Cerebellar cortex (tissue), 1 donor: ENCODE measurements at places on chromosomes 16 and 17.

DNA sequence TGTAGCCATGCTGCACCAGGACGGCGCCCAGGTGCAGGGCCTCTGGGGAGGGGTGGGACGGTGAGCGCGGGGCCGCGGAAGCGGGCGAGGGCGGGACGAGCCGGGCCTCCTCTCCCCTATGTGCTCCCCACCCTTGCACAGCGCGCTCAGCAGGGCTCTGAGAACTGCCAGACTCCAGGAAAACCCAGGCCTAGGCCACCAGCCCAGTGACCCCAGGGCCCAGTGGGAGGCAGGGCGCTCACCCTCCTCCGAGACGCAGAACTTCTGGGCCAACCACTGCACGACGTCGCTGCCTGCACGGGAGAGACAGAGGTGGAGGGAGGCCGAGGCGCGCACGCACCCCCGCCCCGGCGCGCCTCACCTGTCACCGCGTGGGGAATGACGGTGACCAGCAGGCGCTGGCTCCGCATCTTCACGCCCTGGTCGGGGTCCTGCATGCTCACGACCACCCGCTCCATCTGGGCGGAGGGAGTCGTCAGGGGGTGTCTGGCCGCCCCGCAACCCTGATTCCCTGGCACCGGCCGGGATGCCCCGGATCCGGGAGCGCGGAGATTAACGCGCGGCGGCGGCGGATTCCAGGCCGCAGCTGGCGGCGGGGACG, 603 bp downstream of the RGS11 start:
- DNase-seq = no peak

DNA sequence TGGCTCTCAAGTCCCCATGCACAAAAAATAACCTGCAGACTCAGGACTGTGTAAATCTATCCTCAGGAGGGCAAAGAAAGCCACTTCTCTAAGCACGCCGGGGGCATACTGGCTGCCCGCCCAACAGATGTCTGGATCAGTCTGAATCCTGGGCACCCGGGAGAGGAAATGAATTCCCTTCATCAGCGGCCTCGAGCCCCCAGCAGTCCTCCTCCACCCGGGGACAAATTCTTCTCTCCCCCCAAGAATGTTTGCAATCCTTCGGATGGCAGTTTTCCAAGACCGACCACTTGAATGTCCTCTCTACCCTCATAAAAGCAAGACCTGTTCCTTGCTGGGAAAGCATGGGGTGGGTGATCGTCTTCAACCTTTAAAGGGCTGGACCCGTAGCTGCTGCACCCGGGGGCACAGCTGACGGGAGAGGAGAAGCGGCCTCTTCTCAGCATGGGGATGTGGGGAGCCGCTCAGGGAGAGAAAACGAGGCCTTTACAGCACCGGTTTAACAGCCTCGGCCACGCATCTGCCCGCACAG, 9.4 kb upstream of the MAP2K3 start:
- DNase-seq = no peak

DNA sequence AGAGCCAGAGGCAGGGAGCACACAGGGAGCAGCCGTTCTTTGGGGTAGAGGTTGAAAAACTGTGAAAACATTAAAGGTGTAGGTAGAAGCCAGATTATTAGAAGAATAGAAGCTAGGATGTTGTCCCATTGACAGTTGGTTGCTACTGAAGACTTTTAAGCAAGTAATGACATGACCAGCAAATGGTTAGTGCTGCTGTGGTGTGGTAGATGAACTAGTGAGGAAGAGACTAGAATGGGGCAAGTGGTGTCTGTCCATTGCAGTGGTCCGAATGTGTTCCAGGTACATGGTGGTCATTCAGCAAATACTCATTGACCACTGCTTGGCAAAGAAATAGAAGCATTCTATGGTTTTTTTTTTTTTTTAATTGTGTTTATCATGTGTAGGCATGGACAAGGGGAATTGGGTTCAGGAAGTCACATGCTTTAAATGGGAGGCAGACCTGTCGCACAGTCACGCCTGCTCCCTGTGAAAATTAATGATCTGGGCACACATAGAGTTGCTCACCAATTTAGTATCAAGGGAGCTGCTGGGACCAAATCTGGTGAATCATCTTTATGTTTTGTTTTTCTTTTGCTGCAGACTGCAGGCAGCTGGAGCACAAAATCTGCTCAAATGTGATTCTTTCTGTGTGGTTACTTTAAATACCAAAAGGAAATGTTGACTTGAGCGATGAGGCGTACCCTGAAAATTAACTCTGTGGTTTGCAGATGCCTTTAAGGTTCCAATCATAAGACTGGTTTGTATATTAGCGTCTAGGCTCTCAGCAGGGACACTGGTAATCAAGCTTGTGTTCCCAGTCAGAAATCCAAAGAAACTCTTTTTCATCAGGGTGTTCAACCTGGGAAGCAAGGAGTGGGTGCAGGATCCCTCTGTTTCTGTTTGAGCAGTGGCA, 30.7 kb downstream of the YPEL2 start:
- DNase-seq = no peak

DNA sequence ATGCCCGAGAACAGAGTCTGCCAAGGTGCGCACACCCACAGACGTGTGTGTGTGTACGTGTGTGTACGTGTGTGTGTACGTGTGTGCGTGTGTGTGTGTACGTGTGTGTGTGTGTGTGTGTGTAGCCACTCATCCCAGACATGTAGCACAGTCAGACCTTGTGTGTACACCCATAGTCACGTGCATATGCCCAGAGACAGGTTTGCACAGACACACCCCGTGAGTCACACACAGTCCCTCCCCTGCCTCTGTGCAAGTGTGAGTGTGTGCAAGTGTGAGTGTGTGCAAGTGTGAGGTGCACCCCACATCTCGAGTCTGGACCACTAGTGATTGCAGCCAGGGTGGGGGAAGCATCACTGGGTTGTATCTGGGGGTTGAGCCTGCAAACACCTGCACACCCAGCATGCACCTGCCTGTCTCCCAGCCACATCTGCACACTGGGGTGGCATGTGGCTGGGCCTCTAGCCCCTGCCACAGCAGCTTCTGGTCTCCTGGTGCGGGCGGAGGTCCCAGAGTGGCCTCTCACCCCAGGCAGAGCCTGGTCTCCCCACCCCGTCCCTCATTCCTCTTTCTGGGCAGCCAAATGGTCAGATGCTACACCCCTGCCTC, 23.6 kb downstream of the BAHCC1 start:
- no peak for DNase-seq

DNA sequence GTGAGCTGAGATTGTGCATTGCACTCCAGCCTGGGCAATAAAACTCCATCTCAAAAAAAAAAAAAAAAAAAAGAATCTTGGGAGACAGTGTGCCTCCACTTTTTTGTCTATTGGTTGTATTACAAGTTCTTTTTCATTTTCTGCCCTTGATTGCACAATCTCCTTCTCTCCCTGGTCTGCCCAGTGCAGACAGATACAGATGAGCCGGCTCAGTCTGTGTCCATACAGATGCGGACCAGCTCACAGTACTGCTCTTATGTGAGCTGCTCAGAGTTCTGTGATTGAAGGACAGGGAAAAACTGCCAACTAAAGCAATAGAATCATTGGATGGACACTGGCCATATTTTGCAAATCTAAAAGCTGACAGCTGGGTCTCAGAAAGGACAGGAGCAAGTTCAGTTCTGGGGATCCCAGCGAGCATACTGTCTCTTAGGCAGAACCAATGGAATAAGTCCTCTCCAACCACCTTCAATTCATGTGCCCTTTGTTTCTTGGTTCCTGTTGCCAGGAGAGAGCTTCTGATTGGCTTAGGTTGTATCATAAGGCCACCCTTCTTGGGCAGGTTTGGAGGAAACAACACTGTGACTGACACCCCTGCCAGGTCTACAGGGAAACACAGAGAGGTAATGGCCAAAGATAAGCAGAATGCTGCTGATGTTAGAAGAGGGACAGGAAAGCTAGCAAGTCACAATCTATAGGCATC, 495.6 kb upstream of the HSBP1 start:
- DNase-seq = no peak

DNA sequence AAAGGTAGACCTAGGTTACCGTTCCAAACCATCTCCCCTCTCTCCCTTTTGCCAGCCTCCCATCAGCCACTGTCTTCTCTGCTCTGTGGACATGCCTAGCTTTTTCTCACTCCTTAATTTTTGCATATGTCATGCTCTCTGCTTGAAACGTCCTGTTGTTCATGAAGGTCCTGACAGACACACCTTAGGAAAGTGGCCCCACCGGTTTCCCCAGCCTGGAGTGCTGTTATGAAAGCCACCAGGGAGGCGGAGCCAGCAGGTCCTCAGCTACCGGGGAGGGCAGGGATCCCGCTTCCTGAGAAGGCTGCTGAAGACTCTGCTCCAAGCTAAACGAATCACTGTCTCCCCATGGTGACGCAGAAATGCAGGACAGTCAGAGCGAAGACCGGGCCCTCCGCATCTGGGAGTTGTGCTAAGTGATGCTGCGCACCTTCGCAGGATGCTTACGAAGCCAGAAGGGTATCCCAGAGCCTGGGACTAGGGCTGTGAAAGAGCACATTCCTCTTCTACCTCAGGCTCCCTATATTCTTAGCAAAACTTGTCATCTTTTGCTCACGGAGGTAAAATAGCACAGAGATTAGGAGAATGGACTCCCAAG, 2.3 kb upstream of the SLC16A11 start:
- peak; percentile 83 for DNase-seq

DNA sequence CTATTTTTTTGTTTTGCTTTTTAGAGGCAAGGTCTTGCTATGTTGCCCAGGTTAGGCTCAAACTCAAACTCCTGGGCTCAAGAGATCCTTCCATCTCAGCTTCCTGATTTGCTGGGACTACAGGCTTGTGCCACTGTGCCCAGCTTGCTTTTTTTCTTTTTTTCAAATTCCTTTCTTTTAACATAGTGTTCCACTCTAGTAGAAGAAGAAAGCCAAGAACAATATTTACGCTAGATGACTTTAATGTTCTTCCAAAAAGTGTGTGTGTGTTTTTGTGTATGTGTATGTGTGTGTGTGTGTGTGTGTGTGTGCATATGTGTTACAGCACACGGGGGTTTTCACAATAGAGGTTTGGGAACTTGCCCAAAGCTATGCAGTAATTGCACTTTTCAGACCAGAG, 10.7 kb upstream of the UMOD start:
- DNase-seq = no peak

- no peak for DNase-seq
Measured at GRCh38 chr17:1003972-1004768, 7.2 kb downstream of the TIMM22 start.

GRCh38 chr16:1790261-1790610, 3.3 kb downstream of the IGFALS start:
- DNase-seq = no peak

- DNase-seq = no peak
Measured at GRCh38 chr16:1381612-1382406, 30.1 kb downstream of the GNPTG start.
